ENCODE measurements at places on chromosomes 7 and 10.

GRCh38 chr10:129936266-129936922, 27.7 kb downstream of the EBF3 start:
- no peak for DNase-seq

- no peak for DNase-seq
These were observed 153.7 kb downstream of the KLF6 start for GRCh38 chr10:3631291-3631690.

DNA sequence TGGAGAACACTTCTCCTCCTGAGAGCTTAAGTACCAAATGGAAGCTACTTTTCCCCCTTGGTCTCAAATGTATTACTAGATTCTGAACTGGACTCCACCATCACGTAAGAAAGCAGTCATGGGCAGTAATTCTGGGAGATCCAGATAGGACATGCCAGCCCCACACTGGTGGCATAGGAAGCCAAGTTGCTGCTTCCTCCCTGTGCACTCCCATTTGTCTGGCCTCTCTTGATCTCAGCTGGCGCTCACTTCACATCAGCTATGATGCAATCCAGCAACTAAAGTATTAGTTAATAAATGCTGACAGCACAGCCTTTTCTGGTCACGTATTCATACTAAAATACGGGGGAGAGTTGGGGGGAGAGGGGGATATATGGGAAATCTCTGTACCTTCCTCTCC, 3.4 kb upstream of the IL6 start:
- DNase-seq = no peak

- no peak for DNase-seq
These were observed 56.6 kb upstream of the CPXM2 start for GRCh38 chr10:123948030-123948823.

DNA sequence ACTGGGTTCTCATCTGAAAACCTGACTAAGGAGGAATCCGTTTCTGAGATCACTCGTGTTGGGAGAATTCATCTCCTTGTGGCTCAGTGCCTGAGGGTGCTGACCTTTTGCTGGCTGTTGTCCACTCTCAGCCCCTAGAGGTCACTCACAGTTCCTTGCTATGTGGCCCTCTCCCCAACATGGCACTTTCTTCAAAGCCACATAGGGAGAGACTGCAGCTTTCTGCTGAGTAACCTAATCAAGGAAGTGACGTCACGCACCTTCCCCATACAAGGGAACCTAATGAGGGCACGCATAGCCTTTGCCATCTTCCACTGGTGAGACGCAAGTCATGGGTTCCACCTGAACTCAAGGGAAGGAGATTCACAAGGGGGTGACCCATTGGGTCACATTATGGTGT, 23.2 kb downstream of the STEAP1B start:
- DNase-seq = no peak

DNA sequence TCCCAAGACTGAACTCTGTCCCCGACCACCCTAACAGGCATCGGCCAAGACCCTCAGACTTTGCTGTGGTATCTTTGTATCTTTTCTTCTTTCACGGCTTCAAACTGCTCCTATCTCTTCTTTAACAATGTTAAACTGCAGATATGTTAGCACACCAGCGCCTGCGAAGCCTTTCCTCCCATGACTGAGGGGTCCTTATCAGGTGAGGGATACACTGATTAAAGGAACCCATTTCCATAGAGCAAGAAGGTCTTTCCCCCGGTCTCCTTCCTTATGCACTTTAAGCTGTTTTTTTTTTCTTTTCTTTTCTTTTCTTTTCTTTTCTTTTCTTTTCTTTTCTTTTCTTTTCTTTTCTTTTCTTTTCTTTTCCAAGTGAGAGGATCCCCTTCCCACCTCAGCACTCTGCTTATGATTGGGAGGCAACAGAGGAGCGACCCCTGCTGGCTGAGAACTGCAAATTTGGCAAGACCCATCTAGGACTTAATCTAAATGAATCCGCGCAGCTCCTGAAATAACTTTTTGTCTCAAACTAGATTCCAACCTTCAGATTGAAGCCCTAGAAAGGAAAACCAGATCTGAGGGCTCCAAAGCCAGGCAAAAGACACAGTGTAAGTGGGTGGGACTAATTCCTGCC, 109.9 kb downstream of the ITGB8 start:
- peak; percentile 15 for DNase-seq

- peak; percentile 79 for DNase-seq
These were observed 256.1 kb downstream of the ZMYND11 start for GRCh38 chr10:391305-391704.

- no peak for DNase-seq
These were observed 128.2 kb upstream of the CHST15 start for GRCh38 chr10:124221356-124222317.

GRCh38 chr7:12888717-12889116, 201.3 kb downstream of the ARL4A start:
- DNase-seq = no peak

DNA sequence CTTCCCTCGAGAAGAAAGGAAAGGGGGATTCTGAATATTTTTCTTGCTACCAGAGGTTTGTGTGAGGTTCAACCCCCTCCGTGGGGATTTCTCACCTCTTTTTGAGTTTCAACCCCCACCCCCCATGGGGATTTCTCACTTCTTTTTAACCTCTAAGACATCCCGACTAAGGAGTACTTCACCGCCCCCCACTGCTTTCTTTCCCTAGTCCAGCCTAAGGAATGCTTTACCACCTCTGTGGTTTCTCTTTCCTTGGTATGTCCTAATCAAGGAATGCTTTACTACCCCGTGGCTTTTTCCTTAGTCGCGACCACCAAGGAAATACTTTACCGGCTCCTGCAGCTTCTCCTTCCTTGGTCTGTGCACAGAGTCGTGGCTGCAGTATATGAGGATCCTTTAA, 149.4 kb downstream of the LYZL1 start:
- no peak for DNase-seq

- DNase-seq = no peak
These were observed 30.2 kb downstream of the NOM1 start for GRCh38 chr7:156979711-156980110.

DNA sequence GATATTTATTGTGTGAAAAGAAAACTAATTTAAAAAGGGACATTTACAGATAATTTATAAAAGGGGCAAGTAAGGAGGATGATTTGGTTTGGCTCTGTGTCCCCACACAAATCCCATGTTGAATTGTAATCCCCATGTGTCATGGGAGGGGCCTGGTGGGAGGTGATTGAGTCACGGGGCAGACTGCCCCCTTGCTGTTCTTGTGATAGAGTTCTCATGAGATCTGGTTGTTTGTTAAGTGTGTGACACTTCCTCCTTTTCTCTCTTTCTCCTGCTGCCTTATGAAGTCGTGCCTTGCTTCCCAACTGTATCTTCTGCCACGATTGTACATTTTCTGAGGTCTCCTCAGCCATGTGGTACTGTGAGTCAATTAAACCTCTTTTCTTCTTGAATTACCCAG, 171.0 kb upstream of the SEMA3E start:
- no peak for DNase-seq

- no peak for DNase-seq
These were observed 279.8 kb downstream of the SEC23IP start for GRCh38 chr10:120172356-120172755.

DNA sequence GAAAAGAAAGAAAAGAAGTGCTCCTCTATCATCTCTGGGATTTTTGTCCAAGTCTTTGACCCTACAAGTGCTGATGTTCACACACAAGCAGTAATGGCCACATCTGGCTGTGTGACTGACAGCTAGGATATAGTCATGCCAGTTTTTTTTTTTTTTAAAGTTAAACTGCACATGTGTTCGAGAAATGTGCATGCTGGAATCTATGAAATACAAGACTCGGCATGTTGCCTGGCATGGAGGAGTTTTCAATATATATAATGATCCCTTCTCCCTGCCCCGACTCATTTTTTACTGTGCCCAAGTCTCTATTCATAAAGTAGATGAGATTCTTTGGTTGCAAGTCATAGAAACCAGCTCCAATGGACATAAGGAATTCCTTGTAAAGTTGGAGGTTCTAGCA, 60.4 kb upstream of the FGFR2 start:
- no peak for DNase-seq

DNA sequence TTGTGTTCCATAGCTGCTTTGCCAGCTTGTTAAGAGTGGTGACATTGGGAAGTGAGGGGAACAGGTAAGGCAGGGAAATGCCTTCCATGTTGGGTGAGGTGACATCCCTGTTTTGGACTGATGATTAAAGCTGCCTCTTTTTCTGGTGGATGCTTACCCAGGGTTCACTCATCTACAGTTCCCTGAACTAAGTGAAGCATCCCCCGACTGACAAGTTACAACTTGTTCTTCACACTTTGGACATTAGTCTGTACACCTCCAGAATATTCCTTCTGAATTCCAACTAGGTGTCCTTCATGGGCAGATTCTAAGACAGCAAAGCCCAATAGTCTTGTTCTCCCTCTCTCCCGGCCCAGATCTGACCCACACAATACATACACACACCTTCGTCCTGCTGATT, 63.4 kb downstream of the HDAC9 start:
- DNase-seq = no peak

DNA sequence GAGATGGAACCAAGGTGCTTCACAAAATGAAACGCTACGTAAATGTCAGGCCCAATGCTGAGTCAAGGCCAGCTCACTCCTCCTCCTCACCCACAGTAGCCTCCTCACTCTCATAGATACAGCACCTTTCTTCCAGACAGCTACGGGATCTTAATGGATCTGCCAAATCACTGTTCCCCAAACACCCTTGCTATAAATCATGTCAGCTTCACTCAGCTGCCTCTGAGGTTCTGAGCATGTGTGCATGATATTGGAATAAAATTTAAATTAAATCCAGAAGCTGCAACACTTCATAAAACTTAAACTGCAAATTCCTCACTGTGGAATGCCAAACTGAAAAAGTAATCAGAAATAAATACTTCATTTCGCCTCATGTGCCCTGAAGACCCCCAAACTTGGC, 14.7 kb upstream of the CPXM2 start:
- DNase-seq = no peak

- DNase-seq = no peak
These were observed 23.9 kb upstream of the SPAM1 start for GRCh38 chr7:123901101-123901500.

GRCh38 chr7:116738378-116738777, 66.4 kb downstream of the MET start:
- DNase-seq = no peak

GRCh38 chr7:158595068-158595467, 7.4 kb upstream of the PTPRN2 start:
- DNase-seq = no peak

GRCh38 chr7:159271781-159272180, 127.1 kb upstream of the VIPR2 start:
- no peak for DNase-seq

DNA sequence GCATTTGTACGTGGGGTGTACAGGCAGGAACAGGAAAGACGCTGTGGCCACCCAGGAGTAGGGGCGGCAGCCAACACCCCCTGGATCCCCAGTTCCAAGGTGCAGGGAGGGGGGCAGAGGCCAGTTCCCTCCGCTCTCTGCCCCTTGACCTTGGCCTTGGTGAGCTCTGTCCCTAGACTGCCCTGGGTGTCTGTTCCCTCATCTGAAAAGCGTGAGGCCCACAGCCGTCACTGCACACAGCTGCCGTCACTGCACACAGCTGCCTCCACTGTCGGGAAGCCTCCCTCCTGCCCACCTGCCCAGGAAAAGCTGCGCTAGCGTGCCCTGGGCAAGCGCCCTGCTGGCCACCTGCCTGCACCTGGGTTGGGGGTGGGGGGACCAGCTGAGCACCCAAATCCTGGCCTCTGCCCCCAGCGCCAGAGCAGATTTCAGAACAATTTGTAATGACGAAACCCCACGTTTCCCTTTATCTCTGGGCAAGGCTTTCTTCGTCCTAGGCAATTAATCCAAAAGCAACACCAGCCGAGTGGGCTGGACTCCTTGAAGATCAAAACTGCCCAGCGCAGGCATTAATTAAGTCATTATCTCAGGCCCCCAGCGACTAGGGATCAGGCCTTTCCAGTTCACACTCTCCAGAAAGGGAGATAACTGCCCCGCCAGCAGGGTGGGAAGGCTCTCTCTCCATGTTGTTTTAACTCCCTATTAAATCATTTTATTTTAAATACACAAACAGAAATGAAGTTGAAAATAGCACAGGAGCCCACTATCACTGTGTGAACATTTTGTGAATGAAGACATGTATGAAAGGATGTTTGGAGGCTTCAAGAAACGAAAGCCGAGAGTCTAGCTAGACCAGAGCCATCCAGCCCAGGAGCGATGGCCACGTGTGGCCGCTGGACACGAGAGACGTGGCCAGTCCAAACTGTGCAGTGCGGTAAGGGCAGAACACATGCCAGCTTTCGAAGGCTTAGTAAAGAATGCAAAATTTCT, 4.0 kb upstream of the PDGFA start:
- DNase-seq = peak; percentile 26

GRCh38 chr10:74177140-74177677, 26.2 kb downstream of the ADK start:
- peak; percentile 30 for DNase-seq

DNA sequence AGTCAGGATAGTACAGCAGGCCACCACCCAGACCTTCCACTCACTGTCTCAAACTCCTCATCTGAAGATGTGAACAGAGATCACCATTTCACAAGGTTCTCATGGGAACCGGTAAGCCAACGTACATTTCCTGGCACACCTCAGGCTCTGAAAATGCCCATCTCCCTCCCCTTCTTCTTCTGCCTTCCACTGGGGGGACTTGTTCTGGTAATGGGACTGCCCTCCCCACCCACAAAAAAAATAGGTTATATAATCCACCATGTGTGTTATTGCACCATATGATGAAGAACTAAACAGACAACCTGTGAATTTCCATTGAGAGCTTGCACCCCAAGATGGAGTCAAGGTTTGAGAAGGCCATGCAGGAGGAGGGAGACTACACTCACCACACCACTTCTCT, 42.1 kb upstream of the IKZF1 start:
- DNase-seq = no peak

- no peak for DNase-seq
These were observed 37.5 kb upstream of the AOAH start for GRCh38 chr7:36761835-36762234.

DNA sequence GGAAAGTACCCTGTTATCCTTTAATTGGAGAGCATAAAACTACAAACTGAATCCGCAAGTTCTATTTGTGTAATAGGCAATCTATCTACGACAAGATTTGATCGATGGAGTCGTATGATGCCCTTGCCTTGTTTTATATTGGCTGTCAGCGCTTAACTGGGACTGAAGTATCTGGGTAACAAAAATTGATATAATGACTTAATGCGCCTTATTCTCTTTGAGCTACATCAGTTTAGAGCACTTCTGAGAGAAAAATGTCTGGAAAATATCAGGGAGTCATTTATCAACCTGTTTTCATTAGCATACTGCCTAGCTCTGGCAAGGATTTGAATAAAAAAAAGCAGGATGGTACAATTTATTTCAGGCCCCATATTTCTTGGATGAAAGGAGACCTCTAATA, 262.1 kb downstream of the LRMDA start:
- no peak for DNase-seq

DNA sequence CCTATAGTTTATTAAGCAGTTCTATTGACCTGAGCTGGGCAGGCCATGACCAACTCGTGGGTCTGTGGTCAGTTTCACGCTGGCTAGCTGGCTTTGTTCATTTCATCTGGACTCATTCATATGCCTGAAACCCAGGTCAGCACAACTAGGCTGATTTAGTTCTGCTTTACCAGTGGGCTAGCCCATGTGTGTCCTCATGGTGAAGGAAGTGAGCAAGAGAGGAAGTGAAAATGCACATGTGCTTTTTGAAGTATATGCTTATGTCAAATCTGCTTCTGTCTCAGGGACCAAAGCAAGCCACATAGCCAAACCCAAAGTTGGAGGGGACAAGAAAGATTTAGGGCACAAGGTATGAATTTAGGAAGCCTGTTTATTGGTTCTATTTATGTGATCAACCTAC, 154.5 kb downstream of the RNF133 start:
- DNase-seq = no peak

GRCh38 chr10:814536-815302, 116.8 kb downstream of the LARP4B start:
- DNase-seq = no peak

GRCh38 chr10:72001033-72001395, 36.8 kb downstream of the CHST3 start:
- no peak for DNase-seq
